Cardiac septum (tissue), 1 donor: ENCODE measurements at places on chromosomes 7 and 10.

- no peak for DNase-seq
Observed at GRCh38 chr10:11473128-11473760, 138.2 kb downstream of the USP6NL start.

- DNase-seq = no peak
Observed at GRCh38 chr7:32070051-32070405, 179 bp downstream of the PDE1C start.

GRCh38 chr10:123445261-123445775 lies 220.8 kb upstream of the GPR26 start:
- no peak for DNase-seq

DNA sequence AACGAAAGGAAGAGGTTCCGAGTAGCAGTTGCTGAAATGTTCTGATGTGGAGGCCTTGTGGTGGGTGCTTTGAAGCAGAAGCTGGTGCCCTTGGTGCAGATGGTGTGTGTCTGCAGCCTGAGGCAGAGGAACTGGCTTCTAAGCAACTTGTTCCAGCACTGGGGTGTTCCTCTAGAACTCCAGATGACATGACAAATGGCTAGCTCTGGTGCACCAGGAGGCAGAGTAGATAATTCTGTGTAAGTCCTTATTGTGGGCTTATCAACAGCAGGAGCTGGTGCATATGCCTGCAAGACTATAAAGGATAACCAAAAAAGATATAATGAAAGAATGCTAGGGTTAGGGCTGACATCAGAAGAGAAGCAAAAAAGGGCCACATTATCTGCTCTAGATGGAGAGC lies 76.5 kb downstream of the ARL5B start:
- no peak for DNase-seq

- DNase-seq = peak; percentile 46
Observed at GRCh38 chr7:155531681-155532080, 14.7 kb downstream of the CNPY1 start.

- DNase-seq = no peak
Observed at GRCh38 chr10:38212460-38212859, 118.3 kb downstream of the ZNF37A start.

DNA sequence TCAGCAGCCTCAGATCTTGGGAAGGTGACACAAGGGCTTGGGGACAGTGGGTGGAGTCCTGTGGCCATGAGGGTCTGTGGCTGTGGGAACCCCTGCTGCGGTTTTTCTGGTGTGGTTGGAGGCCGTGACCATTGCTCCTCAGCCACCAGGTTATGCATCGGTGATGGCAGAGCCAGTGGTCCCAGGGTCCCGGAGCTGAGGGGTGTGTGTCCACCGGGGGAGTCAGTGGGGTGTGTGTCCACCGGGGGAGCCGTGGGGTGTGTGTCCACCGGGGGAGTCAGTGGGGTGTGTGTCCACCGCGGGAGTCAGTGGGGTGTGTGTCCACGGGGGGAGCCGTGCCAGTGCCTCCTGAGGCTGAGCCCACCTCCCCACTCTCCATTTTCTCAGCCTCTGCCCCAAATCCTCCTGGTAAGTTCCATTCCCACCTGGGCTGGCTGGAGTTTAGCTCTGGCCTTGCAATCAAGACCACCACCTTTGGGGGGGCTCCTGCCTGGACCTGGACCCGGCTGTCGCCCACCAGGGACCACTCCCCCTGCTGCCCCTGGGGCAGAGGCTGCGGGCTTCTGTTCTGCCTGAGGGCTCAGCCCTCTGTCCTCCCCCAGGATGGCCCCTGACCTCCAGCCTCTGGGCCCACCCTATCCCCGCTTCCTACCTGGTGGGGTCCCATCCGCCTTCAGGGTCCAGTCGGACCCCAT lies 143.5 kb downstream of the ELFN1 start:
- DNase-seq = no peak

- no peak for DNase-seq
Observed at GRCh38 chr7:103989785-103990767, 618 bp upstream of the RELN start.

GRCh38 chr7:11726794-11727155 lies 105.2 kb downstream of the THSD7A start:
- DNase-seq = no peak

DNA sequence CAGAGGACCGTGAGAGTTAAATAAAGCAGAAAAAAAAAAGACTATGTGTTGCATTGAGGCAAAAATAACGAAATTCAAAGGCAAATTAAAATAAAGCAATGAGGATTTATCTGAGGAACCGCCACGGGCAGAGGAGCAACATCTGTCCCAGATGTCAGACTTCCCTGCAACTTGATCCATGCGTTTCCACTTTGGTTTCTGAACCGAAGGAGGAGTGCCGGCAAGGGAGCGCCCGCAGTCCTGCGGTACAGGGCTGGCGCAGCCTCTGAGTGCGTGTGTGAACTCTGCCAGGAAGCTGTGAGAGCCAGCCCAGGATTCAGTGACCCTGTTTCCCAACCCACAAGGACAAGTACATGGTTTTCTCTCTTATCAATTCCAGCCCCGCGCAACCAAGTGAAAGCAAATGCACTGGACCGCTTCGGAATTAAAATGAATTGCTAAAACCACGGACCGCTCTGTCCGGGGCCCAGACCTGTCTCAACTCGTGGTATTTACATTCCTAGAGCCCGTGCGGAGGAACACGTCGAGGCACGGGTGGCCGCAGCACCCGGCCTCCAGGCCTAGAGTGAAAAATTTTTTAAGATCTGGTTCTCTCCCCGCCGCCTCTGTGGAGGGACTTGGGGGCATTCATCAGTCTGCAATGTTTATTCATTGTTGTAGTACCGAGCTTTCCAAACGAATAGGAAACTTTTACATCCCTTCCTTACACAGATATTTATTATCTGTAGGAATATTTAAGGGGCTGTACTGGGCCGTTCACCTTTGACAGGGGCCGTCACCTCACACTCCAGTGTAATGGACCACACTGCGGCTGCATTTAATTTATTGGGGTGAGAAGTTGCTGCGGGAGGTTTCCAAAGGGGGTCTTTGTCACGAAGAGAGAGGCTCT lies 291.5 kb upstream of the NFE2L3 start:
- no peak for DNase-seq

- DNase-seq = no peak
Observed at GRCh38 chr7:46791188-46791587, 790.7 kb downstream of the TNS3 start.

GRCh38 chr7:134795231-134795630 lies 15.8 kb downstream of the CALD1 start:
- no peak for DNase-seq

GRCh38 chr10:130895161-130895560 lies 416.4 kb downstream of the TCERG1L start:
- DNase-seq = no peak

GRCh38 chr10:114577133-114577532 lies 80.9 kb downstream of the ABLIM1 start:
- no peak for DNase-seq

DNA sequence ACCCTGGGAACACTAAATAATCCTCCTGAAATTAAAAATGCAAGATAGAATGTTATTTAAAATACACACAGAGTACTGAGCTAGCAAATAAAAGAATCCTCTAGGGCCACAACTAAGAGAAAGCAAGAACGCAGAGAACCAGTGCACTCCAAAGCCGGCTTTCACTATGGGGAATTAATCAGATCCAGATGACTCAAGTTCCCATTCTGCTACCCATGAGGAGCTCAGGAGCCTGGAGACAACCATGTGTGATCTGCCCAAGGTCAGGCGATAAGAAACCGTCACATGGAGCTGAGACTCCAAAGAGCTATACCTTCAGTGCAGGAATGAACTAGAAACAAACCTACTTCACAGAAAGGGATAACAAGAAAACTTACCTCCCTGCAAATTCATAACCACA lies 19.5 kb upstream of the CYREN start:
- DNase-seq = no peak

- no peak for DNase-seq
Observed at GRCh38 chr10:43739161-43739560, 90.5 kb upstream of the ZNF32 start.

GRCh38 chr7:143199040-143199439 lies 15.8 kb downstream of the TAS2R39 start:
- DNase-seq = no peak

DNA sequence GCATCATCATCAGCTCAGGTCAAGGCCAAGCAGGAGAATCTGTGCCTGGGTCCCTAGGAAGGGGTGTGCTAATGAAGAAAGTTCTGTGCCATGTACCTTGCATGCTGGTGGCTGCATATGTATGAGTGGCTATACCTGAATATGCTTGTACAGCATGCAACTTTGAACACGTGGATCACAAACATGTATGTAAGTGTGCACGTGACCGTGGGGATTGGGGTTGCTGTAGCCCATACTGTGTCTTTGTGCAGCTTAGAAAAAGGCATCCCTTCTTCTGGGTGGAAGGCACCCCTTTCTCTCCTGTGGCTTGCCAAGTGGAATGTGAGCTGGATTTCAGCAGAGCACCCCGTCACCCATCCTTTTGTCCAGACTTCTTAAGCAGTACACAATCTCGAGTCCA lies 13.8 kb downstream of the EMX2 start:
- no peak for DNase-seq

DNA sequence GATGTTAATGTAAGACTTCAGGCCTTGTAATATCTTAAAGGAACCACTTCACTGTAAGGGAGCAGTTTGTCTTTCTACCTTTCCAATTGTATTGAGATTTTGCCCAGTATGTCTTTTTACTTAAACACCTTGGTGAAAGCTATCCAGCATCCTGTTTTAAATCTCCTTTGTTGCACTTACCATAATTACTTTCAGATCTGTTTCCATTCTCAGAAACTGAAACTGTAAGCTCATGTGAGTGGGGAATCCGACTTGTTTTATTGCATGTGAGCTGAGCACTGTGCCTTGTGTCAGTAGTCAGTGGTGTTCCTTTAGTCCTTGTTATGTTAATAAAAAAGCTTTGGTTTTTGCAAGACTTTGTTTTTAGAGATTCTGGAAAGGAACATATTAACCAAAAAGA lies 42.2 kb downstream of the BMPR1A start:
- DNase-seq = no peak
